ENCODE measurements at places on chromosomes 16 and 17. TPM values are rescaled to one million over a fixed set of nuclear protein-coding genes. Genes with fewer than 3 reads are reported as not detected.
A peak's percentile ranks its signal among the peaks of the same experiment; 100 is the strongest.

The CCL3 gene
- not detected for total RNA-seq

GRCh38 chr16:47492428-47493377, 31.6 kb downstream of the PHKB start:
- H3K36me3 ChIP-seq: no peaks in the 10 kb centered on the region
- no peaks in the 10 kb centered on the region for H3K4me1 ChIP-seq
- DNase-seq: no peak
- no peaks in the 10 kb centered on the region for H3K27me3 ChIP-seq
- H3K4me3 ChIP-seq: no peak overlapping the region

GRCh38 chr16:84885342-84885910, 65.6 kb downstream of the CRISPLD2 start:
- no peak overlapping the region for H3K27ac ChIP-seq
- no peaks in the 10 kb centered on the region for H3K27me3 ChIP-seq
- no peak overlapping the region for H3K4me3 ChIP-seq
- H3K4me1 ChIP-seq: no peaks in the 10 kb centered on the region
- DNase-seq: no peak

DNA sequence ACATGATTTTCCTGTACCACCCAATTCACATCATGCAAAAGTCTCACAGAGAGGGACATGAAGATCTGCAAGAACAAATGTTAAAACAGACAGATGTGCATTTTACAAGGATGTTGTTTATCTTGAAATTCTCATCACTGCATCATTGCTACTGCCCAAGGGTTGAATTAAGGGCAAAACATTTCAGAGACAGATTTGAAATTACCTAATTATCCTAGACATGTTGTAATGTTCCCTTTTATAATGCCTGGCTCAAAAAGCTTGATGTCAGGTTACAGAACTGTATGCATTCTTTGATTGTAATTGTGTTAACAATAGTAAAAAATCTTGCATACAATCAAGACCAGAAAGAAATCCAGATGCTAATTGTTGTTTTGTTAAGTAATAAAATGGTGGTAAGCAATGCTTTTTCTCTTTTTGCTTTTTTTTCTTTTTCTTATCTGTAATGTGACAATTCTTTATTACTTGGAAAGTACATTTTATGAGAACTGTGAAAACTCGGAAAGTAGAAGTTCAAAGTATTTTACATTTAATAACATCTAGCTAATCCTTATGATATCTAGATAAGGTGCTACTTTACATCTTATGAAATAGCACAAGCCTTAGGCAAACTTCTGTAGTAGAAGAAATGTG, 3.6 kb upstream of the DUSP14 start:
- no peak overlapping the region for H3K4me3 ChIP-seq
- H3K27ac ChIP-seq: no peak overlapping the region
- no peaks in the 10 kb centered on the region for H3K36me3 ChIP-seq
- no peak for DNase-seq
- peaks cover 17% of the 10 kb centered on the region for H3K4me1 ChIP-seq
- no peaks in the 10 kb centered on the region for H3K27me3 ChIP-seq

GRCh38 chr17:74211912-74212208, 1.5 kb upstream of the TTYH2 start:
- H3K36me3 ChIP-seq: peaks cover 5% of the 10 kb centered on the region
- H3K4me3 ChIP-seq: no peak overlapping the region
- peaks cover 21% of the 10 kb centered on the region for H3K4me1 ChIP-seq
- DNase-seq: peak; percentile 17

DNA sequence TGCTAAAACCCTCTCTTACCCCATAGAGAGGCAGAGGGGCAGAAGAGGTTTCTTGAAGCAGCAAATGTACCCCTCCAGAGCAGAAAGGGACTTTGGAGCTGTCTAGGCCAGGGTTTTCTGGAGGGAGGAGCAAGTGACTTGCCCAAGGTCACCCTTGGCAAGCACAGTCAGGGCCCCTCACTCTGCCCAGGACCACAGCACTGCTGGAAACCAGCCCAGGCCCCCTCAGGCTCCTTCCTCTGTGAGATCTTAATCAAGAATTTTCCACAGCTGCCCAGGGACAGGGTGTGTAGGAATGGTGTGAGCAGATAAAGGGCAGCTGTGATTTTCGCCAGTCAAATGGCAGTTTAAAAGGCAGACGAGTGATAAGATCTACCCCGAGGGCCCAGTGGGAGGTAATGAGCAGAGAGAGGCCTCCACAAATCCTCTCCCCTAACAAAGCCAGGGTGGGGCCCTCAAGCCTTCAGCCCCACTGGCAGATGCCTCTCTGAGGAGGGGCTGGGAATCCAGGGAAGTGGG, 3.9 kb upstream of the SLC12A3 start:
- H3K36me3 ChIP-seq: no peaks in the 10 kb centered on the region
- no peaks in the 10 kb centered on the region for H3K27me3 ChIP-seq
- H3K4me1 ChIP-seq: peaks cover 81% of the 10 kb centered on the region
- DNase-seq: peak; percentile 98

GRCh38 chr17:76268015-76268749, 3.0 kb downstream of the UBALD2 start:
- DNase-seq: no peak
- peak overlapping the region; percentile 55 for H3K27ac ChIP-seq
- no peaks in the 10 kb centered on the region for H3K27me3 ChIP-seq
- no peak overlapping the region for H3K4me3 ChIP-seq

GRCh38 chr16:63346000-63346399, 1309.8 kb upstream of the CDH8 start:
- DNase-seq: no peak
- no peaks in the 10 kb centered on the region for H3K27me3 ChIP-seq
- H3K27ac ChIP-seq: no peak overlapping the region
- no peaks in the 10 kb centered on the region for H3K36me3 ChIP-seq
